ENCODE measurements at places on chromosomes 11 and 22. TPM values are rescaled to one million over a fixed set of nuclear protein-coding genes. Genes with fewer than 3 reads are reported as not detected.

DNA sequence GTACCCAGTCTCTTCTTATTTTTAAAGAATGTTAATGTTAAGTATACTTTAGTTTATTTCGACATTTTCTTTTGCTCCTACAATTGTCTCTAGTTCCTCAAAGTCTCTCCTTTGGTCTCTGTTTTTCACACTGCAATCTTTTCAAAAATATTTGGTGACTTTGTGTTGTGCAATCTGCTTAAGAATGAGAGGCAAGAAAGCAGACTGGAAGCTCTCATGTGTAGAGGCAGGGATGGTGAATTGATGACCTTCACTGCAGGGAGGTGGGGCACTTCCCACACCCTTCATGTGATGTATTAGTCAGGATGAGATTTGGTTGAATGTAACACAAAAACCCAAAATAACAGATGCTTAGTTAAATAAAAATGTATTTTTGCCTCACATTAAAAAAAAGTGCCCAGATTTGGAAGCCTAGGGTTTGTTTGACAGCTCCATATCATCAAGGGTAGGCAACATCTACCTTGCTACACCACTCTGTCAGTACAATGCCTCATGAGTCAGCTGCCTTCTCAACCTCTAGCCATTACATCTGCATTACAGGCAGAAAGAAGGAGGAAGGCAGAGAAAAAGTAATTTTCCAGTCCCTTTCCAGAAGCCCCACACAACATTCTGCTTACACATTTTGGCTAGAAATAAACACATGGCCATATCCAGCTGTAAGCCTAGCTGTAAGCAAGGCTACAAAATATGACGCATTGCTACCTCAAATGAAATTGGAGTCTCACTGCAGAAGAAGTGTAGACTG lies 3.8 kb upstream of the MMP27 start:
- DNase-seq: no peak

GRCh38 chr11:65432686-65433582 lies 10.3 kb downstream of the NEAT1 start:
- DNase-seq: no peak

DNA sequence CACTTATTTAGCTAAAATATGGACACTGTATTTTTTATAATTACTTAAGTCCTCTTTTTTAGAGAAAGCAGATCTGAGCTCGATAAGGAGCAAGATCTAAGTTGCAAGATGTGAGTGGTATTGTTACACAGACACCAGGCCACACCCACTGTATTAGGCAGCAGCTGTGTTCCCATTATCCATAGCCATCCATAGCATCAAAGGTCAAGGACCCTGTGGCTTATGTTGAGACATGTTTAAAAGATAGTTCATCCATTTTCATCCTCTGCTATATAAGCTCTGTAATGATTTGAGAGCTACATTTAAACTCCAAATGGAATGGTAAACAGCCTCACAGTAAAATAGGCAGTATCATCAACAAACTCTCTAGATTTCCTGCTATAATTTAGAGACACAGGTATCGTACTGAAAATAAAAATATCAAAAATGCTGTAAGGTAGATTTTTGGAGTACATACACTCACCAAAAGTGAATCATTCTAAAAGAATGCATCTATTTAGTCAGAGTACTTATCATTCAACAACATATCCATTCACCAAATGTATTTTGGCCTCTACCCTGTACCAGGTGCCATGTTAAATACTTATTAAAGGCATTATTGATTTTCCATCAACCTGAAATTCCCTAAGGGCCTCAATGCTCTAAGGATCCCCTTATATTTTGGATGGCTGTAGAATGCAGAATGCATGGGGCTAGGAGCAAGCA lies 574.0 kb downstream of the LRRC4C start:
- DNase-seq: no peak

Gene PGR
- polyA plus RNA-seq: not detected
